Hypothalamus (tissue), 51 donors: ENCODE measurements at places on chromosomes 1 and 21.
A peak's percentile ranks its signal among the peaks of the same experiment; 100 is the strongest.

DNA sequence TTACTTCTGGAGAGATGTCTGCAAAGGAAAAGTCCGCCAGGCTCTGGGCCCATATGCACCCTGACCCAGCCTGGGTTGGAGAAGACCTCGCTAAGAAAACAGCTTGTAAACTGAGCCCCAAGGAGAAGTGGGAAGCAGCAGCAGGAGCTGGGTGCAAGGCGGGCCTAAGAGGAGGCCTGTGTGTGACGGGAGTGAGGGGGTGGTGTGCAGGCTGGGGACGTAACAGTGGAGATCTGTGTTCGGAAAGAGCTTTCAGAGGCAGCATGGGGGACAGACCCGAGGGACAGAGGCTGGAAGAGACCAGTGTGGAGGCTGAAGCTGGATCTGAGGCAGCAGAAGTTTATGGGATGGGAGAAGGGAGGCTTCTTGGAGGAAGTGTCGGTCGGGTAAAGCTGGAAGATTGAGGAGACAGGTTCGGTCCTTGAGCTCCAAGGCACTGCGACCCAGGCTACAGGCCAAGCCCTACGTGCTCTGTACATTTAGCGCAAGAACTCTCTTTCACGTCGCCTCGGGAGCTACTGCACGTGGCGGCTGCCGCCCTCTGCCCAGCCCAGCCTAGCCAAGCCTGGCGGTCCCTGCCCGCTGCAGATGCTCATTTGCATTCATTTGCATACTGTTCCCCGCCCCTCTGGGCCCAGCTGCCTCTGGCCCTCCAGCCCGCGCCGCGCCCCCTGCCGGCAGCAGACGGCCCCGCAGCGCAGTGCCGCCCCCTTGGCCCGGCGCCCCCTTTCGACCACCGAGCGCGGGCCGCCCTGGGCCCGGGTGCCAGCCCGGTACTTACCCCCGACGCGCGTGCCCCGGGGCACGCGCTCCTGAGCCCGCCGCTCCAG, 6.3 kb downstream of the HPCA start:
- peak; percentile 84 for DNase-seq

DNA sequence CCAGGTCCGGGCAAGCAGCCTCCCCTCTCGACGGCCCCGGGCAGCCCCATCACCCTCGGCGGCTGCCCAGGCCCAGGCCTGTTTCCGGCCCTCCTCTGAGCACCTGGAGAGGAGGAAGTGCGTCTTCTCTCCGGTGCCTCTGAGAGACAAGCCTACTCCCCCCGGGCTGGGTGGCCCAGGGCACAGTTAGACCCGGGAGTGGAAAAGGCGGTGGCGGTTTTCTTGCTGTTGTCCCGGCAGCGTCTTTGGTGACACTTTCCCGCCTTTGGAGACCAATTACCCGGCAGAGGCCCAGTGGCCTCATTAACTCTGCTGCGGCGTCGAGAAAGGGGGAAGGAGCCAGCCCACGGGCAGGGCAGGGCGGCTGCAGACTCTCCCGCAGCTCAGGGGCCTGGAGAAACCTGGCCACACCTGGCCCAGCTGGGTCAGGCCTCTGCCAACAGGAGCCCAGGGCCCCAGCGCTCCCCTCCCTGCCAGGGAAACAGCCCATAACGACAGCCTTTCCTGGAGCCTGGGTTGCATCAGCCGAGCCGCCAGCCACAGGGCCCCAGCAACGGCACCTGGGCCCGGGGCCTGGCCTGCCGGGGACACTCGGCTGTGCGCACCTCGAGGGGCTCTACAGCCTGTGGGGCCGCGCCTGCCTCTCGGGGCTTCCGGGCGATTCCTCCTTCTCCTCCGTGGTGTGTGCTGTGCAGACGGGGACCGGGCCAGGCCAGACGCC, 28.4 kb upstream of the C1orf159 start:
- no peak for DNase-seq

GRCh38 chr1:179825798-179826460, 51.7 kb downstream of the TOR1AIP2 start:
- no peak for DNase-seq

DNA sequence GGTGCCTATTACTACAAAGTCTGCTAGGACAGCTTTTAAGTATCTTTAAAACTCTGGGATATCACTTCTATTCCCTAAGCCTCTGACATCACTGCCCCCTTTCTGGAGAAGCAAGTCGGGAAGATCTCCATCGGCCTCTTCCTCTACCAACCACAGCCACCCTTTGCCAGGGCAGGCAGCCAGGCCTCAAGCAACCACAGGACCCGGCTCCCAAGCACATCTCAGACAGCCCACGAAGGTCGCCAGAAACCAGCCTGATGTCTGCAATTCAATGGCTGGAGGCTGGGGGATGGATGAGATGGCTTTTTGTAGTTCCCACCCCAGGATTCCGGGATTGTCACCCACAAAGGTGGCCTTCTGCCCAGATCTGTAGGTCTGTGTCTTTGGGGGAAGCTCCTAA, 70.7 kb downstream of the LGR6 start:
- DNase-seq = no peak

- DNase-seq = no peak
These were observed 36.2 kb upstream of the LYST start for GRCh38 chr1:235902677-235903542.

DNA sequence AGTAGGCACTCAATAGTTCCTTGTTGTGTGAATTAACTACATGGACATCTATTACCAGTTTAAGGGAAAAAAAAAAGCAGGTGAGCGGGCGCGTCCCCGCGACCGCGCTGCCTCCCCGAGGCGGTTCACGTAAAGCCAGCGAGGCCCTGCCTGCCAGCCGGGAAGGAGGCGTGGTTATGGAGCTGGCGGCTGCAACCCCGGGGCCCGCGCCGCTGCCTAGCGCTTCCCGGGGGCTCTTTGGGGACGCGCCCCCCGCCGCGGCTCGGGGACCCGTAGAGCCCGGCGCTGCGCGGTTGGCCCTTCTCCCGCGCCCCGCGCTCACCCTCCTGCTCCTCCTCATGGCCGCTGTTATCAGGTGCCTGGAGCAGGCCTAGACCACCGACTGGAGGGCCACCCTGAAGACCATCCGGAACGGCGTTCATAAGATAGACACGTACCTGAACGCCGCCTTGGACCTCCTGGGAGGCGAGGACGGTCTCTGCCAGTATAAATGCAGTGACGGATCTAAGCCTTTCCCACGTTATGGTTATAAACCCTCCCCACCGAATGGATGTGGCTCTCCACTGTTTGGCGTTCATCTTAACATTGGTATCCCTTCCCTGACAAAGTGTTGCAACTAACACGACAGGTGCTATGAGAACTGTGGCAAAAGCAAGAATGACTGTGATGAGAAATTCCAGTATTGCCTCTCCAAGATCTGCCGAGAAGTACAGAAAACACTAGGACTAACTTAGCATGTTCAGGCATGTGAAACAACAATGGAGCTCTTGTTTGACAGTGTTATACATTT, 2.6 kb upstream of the CC2D1B start:
- peak; percentile 27 for DNase-seq

- no peak for DNase-seq
These were observed 35.5 kb downstream of the LRIF1 start for GRCh38 chr1:110928191-110928590.

GRCh38 chr21:22319435-22319834, 1321.2 kb downstream of the NCAM2 start:
- no peak for DNase-seq

DNA sequence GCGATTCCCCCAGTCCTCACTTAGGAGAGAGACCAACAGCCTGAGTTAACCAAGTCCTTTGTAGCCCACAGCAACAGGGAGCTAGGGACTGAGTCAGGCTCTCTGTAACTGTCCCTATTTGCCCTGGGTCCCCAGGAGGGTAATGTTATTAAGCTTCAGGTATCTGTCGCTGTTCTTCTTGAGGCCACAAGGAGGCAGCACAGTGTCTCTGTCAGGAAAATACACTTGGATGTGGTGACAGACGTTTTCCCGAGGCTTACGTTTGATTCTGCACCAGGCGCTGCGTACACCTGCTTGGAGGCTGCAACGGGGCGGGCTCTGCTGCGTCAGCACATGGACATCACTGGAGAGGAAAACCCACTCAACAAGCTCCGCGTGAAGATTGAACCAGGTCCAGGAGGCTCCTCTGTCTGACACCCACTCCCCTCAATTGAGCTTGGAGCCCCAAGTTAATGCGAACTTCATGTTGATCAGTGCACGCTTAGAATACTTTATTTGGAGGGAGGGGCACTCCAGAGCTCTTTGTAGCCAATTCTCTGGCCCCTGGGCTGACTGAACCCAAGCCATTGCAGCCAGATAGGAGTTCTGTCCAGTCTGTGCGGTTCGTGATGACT, 10.7 kb upstream of the ELF3 start:
- peak; percentile 36 for DNase-seq

GRCh38 chr1:236099355-236099974, 34.6 kb upstream of the NID1 start:
- DNase-seq = no peak

DNA sequence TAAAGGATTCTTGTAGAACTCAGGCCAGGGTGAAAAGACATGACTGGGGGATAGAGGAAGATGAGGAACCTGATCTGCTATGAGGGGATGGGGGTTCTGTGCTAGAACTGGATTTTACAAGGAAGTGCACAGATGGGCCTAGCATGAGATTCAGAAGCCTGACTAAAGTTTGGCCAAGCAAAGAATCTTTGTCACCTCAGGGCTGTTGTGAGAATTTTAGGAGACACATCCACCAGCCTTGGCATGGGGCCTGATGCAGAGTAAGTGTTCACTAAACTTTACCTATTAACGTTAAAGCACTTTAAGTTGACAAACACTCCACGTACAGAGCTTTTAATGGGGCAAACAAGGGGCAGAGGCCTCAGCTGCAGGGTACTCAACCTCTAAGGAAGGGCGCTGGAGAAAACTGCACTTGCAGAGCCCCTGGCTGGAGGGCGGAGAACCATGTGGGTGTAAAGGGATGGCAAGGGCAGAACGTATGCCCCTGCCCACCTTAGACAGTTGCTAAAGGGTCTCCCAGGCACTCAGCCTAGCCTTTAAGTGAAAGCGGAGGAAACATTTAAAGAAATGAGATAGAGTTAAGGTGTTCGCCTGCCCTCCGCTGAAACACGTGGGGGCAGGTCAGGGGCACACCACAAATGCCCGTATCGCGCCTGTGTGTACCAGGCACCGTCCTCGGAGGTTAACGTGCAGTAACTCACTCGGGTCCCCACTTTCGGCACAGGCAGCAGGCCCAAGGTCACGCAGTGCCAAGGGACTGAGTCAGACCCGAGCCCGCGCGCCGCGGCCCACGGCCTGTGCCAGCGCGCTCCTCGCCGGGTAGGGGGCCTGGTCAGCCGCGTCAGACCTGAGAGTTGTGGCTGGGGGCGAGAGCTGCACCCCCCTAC, 990 bp upstream of the MRPS6 start:
- peak; percentile 45 for DNase-seq

GRCh38 chr1:205188098-205188497, 23.4 kb downstream of the DSTYK start:
- no peak for DNase-seq

DNA sequence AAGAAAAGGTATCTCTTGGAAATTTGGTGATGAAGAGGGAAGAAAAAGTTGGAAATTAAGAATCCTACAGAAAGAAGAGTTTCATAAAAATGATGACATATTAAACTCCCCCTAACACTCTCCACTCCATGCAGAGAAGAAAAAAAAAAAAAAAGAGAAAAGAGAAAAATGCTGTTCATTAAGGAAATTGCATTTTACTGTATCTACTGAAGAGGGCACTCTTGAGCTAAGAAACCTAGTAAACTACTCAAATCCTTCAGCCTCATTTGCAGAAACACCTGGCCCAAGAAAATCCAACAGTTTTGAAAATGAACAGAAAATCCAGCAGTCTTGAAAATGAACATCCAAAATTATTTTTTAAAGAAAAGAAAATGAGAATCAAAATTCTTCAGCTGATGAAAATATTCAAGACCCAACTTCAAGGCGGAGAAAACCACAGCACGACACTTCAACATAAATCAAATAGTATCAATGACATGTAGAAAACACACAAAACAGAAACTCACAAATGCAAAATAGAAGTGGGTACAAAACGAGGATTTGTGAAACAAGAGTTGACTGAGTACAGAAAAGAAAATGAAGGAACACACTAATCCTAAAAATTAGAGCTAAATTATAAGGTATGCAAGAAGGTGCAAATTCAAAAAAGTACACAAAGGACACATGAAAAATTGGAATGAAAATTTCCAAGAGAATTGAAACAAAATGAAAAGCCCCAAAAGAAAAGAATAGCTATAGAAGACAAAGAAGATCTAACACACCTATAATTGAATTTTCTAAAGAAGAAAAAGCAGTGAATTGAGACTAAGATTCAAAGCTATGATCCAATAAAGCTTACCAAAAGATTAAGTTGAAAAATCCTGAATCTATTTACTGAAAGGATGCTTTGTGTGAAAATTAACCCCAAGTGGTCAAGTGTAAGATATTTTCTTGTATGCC, 73.2 kb upstream of the DNAJC6 start:
- no peak for DNase-seq

DNA sequence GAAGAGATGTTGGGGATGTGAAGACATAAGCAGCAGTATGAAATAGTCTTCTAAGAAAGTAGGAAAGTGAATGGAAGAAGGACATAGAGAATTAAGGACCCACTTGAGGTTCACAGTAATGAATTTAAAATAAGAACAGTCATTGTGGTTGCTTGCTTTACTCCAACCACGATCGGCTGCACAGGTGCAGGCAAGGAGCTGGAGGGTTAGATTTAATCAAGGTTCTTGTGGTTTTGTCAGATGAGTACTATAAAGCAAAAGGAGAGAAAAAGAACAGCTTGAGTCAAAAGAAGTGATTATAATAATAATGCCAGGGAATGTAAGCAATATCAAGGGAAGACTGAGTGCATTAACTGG, 46.1 kb upstream of the RBM34 start:
- DNase-seq = no peak

- DNase-seq = no peak
These were observed 390 bp upstream of the S100A9 start for GRCh38 chr1:153357076-153357852.

DNA sequence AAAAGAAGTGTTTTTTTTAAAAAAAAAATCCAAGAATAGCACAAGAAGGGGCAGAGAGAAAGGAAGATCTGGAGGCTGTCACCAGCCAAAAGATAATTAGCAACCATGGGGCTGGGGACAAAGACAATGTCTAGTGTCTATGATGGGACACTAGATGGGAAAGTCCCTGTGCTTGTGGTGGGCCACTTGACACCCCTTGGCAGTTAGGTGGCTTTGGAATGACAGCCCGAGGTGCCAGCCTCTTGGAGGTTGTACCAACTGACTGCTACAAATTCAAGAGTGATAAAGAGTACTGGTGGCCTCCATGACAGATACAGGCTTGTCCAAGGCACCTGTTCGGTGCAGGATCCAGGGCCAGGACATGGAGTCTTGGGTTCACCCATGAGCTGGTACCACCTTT, 21.6 kb downstream of the ATP2B4 start:
- no peak for DNase-seq

GRCh38 chr1:235515844-235516512, 11.7 kb upstream of the B3GALNT2 start:
- DNase-seq = no peak

DNA sequence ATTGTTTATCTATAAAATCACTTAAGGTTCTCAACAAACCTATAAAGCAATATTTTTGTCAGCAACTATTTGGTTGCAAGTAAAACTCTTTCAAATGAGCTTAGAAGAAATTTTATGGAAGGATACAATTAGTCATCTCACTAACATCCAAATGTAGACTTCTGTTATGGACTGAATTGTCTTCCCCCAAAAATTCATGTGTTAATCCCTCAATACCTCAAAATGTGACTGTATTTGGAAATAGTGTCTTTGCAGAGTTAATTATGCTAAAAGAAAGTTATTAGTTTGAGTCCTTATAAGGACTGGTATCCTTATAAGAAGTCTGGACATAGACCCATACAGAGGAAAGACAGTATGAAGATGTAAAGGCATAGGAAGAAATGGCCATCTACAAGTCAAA, 357.8 kb upstream of the PRMT6 start:
- no peak for DNase-seq

- no peak for DNase-seq
These were observed 17.7 kb upstream of the ZSCAN20 start for GRCh38 chr1:33454646-33455282.
